ENCODE measurements at places on chromosomes 7 and 10.

GRCh38 chr10:68092512-68092911 is 16.8 kb upstream of the MYPN start:
- DNase-seq, result no peak

GRCh38 chr10:15216700-15217099 is 48.2 kb upstream of the NMT2 start:
- DNase-seq, result no peak

- DNase-seq, result no peak
Measured at GRCh38 chr7:2635148-2635668, 3.4 kb downstream of the TTYH3 start.

- peak; percentile 83 for DNase-seq
Measured at GRCh38 chr10:101000915-101001658, 1.5 kb downstream of the LZTS2 start.

GRCh38 chr7:26477381-26477990 is 185.8 kb downstream of the SNX10 start:
- DNase-seq, result no peak

DNA sequence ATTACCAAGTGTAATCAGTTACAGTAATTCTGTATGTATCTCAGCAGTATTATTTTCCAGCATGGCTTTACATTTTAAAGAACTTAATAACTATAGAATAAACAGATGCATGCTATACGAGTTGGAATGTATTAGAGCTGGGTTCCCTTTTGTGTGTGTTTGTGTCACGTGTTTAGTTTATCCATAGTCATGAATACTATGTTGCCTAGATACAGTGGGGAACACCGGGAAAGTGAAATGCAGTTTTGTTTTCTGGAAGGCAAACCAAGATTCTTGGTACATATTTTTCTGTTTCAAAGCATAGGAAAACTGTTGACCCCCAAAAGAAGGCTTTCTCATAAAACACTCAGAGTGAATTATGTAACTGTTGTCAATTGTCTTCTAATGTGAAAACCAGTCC is 119.0 kb downstream of the FANK1 start:
- no peak for DNase-seq

- DNase-seq, result no peak
Measured at GRCh38 chr10:59234194-59234593, 57.8 kb downstream of the PHYHIPL start.

GRCh38 chr10:114031073-114031972 is 12.3 kb upstream of the ADRB1 start:
- DNase-seq, result no peak

GRCh38 chr7:102873470-102874165 is 39.2 kb upstream of the LRRC17 start:
- DNase-seq, result no peak

- no peak for DNase-seq
Measured at GRCh38 chr7:90739716-90740115, 143.6 kb downstream of the CDK14 start.

DNA sequence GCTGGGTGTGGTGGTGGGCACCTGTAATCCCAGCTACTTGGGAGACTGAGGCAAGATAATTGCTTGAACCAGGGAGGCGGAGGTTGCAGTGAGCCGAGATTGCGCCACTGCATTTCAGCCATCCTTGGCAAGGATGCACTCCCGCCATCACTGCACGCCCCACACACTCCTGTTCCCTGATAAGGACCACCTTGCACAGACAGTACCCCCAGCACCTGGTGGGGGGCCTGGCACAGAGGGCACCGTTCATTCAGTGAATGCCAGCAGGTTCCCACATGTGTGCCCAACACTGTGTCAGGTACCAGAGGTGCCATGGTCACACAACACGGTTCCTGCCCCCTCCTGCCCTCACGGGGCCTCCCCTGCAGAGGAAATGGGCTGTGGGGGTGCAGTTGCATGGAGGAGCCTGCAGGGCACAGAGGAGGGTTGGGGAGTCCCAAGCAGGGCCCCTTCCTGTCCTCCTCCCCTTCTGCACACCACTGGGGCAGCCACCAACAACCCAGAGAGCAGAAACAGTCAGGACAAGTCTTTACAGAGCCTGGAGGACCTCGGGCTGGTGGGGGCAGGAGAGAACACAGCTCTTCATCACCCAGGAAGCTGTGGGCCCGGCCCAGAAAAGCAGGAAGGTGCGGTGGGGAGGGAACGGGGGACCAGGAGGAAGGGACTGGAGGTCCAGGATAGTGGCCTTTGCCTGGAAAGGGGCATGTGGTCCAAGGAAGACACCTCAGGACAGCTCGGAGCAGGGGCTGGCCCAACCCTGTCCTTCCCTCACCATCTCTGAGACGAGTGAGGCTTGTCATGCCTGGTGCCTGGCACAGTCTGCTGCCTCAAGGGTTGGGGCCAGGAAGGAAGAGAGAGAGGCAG is 7.1 kb downstream of the CRYGN start:
- peak; percentile 34 for DNase-seq

GRCh38 chr10:127148066-127148932 is 48.1 kb downstream of the INSYN2A start:
- no peak for DNase-seq

- peak; percentile 38 for DNase-seq
Measured at GRCh38 chr7:14836571-14837189, 65.9 kb downstream of the DGKB start.

DNA sequence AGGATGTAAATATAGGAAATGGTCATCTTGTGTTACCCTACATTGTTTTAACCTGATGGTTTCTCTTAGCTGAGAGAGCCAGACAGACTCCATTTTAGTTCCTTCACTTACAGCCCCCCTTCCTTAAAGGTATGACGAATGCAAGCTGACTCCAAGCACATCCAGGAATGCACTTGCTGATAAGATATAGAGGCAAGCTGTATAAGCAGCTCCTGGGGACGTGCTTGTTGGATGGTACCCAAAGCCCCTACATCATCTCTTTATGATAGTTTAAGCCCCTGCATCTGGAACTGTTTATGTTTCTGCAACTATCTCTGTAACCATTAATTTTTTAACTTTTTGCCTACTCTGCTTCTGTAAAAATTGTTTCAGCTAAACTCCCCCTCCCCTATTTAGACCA is 41.7 kb downstream of the ZNF25 start:
- no peak for DNase-seq

DNA sequence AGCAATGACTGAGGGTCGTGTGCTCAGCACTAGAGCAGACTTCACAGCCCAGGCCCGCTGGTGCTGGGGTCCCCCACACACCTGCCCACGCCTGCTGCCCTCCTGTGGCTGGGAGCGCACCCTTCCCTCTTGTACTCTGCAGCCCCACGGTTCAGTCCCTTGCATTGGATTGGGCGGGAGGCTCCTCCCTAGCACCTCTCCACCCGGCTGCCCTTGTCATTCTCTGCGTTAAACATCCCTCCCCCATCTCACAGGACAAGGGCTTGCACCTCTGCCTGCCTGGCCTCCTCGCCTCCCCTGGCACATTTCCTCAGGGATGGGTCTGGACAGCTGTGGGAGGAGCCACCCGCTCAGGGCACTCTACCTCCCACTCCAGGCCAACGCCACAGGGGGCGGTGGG is 68.6 kb downstream of the ALOX5 start:
- peak; percentile 16 for DNase-seq

GRCh38 chr10:90575125-90575524 is 282.7 kb downstream of the HTR7 start:
- no peak for DNase-seq

- DNase-seq, result no peak
Measured at GRCh38 chr7:70615066-70615606, 516.8 kb upstream of the GALNT17 start.

- no peak for DNase-seq
Measured at GRCh38 chr7:124909808-124910207, 19.8 kb downstream of the POT1 start.

GRCh38 chr7:96143495-96144259 is 178.2 kb downstream of the SLC25A13 start:
- DNase-seq, result no peak

GRCh38 chr7:79258826-79259225 is 194.6 kb downstream of the MAGI2 start:
- no peak for DNase-seq

DNA sequence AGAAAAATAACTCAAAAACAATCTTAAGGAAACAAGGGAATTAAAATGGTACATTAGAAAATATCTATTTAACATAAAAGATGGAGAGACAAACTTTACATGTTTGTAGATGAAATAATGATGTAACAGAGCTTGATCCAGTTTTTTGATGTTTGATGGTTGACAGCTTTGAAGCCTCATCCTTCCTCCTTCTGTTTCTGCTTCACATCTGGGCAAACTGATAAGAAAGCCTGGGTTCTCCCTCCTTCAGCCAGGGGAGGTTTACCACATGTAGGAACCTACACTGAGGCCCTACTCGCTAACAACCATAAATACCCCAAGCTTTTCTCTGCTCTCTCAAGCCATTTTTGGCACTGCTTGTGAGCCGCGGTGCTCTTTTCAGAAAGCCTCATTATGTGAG is 82.8 kb upstream of the ZNF32 start:
- no peak for DNase-seq

DNA sequence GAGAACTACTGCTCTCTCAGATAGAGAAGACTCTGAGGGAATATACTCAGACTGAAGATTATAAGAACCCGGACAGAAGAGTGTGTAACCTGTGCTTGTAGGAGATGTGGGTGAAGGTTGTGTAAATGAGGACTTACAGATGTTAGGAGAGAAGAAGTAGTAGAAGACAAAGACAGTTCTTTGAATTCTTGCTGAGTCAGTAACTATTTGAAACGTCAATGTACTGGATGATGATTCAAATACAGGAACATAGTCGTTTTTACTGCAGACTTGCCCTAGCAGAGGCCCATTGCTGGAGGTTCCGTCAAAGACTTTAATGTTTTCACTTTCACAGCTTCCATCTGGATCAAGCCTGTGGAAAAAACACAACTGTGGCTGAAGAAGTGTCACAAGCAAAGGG is 6.8 kb downstream of the CUZD1 start:
- DNase-seq, result no peak

GRCh38 chr10:125355657-125356056 is 195.3 kb upstream of the CTBP2 start:
- DNase-seq, result no peak

GRCh38 chr10:102262744-102263370 is 17.5 kb downstream of the GBF1 start:
- no peak for DNase-seq

GRCh38 chr10:1739751-1740150 is 2.4 kb upstream of the ADARB2 start:
- no peak for DNase-seq

DNA sequence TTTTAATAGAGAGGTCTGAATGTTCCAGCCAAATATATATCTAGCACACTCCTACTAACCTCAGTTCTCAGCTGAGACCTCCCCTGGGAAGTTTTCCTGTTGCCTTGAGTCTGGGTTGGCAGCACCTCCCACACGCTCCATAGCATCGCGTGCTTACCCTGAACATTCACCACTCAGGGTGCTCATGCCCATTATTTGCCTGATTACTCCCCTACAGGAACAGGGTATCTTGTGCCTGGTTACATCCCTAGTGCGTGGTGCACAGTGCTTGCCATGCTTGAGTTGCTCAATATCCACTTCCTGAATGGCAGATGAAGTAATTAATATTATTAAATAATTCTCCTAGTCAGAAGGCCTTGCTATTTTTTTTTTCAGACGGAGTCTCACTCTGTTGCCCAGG is 269.9 kb upstream of the IMMP2L start:
- DNase-seq, result no peak

DNA sequence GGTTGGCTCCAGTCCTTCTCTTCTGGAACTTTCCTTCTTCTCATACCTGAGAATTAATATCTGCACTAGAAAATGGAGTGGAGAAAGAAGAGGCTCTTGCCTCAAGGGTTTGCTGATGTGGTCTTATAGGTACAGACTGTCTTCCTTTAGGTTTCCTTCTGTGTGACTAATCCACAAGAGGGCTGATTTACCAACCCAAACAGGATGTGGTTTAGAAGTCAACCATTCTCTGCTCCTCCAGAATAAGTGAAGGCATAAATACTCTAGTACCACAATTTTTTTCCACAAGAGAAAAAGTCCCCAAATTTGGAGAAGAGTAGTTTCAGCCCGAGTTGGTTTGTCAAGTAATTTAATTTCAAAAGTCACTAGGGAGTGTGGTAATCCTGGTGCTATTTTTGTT is 85.8 kb downstream of the NRP1 start:
- DNase-seq, result no peak

GRCh38 chr10:123492016-123492415 is 174.1 kb upstream of the GPR26 start:
- no peak for DNase-seq

DNA sequence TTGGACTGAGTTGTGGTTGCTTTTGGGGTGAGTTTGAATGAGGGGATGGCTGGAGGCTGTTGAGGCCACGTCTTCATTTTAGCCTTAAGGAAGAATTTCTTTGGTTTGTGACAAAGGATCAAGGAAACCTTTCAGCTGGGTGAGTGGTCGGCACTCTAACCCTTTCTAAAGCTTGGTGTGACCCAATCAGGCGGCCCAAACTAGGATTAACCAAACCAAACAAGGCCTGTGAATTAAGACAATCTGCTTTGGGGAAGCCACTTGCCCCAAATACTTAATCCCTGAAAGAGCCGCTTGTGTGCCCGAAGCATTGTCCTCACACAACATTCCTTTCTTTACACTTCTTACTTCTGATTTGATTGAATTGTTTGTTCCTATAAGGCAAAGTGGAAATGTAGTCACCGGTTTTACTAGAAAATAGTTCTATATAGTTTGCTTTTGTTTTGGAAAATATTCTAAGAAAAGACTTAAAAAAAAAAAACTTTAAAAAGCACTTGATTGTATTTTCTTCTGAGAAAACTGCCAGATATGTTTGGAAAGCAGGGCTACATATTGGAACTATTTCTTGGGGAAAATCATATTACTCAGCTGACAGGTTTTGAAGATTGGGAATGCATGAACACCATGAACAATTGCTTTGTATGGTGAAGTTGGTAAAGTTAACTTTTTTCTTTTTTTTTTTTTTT is 272.4 kb upstream of the BMPER start:
- DNase-seq, result no peak

DNA sequence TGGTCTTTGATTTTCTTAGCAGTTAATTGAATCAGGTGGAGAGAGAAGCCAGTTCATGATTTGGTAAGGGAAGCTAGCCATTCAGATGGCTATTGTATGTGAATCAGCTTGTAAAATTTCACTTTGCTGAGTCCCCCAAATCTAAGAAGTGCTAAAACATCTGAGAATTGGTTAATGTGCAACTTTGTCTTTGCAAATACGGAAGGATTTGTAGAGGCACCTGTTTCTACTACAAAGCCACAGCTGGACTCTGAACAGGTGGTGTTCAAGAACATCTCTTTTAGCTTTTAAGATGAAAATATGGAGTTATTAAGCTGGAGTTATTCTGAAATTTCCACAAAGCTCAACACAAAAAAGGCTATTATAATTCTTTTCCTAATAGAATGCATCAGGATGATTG is 132.6 kb downstream of the VPS50 start:
- no peak for DNase-seq

DNA sequence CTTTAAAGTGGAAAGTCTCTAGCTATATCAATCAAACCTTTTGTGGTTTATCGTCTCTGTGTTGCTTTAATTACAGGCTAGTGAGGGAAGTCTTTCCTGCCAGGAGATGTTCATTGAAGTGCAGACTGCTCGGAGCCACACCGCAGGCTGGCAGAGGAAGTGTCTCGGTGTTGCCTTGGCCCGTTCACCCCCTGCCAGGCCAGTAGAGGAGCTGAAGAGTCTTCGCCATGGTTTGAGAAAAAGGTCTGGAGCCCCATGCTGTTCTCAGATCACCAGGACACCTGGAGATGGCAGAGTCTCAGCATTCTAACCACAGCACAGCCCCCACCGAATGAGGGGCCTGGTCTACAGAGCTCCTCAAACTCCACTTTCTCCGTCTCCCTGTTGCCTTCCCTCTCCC is 275.9 kb upstream of the PLPP4 start:
- no peak for DNase-seq

Data from right forelimb (tissue), 1 donor.